Body of pancreas (tissue), 4 donors: ENCODE measurements at places on chromosomes 11 and 22. TPM values are rescaled to one million over a fixed set of nuclear protein-coding genes. Genes with fewer than 3 reads are reported as not detected.

- H3K27me3 ChIP-seq = no peaks in the 10 kb centered on the region
- no peaks in the 10 kb centered on the region for H3K36me3 ChIP-seq
- H3K4me3 ChIP-seq = no peak overlapping the region
- H3K4me1 ChIP-seq = no peaks in the 10 kb centered on the region
These were observed 200.7 kb downstream of the MSANTD4 start for GRCh38 chr11:105821372-105821771.

GRCh38 chr11:120401506-120401905, 65.3 kb downstream of the ARHGEF12 start:
- no peaks in the 10 kb centered on the region for H3K36me3 ChIP-seq
- no peak for DNase-seq
- H3K4me3 ChIP-seq = no peak overlapping the region

GRCh38 chr22:16717699-16718558, 107.3 kb downstream of the XKR3 start:
- no peak overlapping the region for H3K27ac ChIP-seq
- no peaks in the 10 kb centered on the region for H3K4me1 ChIP-seq
- no peak overlapping the region for H3K4me3 ChIP-seq
- H3K36me3 ChIP-seq = no peaks in the 10 kb centered on the region

DNA sequence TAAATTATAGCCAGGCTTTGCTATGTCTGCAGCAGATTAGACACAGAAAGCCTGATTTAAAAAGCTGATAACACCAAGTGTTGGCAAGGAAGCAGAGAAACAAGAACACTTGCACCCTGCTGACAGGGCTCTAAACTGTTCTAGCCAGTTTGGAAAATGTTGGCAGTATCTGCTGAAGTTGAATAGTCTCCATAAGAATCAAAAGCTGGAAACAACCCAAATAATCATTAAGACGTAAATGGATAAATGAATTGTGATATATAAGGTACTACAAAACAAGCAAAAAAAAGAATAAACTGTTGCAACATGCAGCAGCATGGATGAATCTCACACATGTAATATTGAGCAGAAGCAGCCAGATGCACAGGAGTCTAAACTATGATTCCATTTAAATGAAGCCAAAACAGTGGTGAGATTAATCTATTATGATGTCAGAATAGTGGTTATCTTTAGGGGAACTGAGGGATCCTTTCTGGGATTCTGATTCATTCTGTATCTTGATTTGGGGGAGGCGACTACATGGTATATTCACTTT, 40.4 kb upstream of the ADORA2A start:
- H3K4me3 ChIP-seq = no peak overlapping the region
- no peaks in the 10 kb centered on the region for H3K36me3 ChIP-seq
- DNase-seq = no peak

DNA sequence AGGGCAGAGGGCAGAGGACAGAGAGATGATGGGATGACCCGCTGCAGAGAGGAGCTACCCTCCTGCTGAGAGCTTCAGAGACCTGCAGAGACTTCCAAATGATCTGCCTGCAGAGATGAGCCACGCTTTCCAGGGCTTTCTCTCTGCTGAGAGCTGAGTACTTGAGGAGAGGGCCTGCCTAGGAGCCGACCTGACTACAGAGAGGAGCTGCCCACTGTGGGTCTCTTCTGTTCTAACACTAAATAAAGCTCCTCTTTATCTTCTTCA, 45.9 kb upstream of the SC5D start:
- H3K27me3 ChIP-seq = no peaks in the 10 kb centered on the region
- H3K36me3 ChIP-seq = no peaks in the 10 kb centered on the region
- no peak for DNase-seq
- no peak overlapping the region for H3K27ac ChIP-seq

Gene TMEM25
- total RNA-seq = 35.5 TPM
